Activated CD4-positive, alpha-beta T cell treated with anti-CD3 and anti-CD28 coated beads, Interleukin-2, amount 10 ng/mL, durations not matched to agents 24 days and 14 days (primary cell): ENCODE measurements at places on chromosomes 6 and 20. TPM values are rescaled to one million over a fixed set of nuclear protein-coding genes. Genes with fewer than 3 reads are reported as not detected.

DNA sequence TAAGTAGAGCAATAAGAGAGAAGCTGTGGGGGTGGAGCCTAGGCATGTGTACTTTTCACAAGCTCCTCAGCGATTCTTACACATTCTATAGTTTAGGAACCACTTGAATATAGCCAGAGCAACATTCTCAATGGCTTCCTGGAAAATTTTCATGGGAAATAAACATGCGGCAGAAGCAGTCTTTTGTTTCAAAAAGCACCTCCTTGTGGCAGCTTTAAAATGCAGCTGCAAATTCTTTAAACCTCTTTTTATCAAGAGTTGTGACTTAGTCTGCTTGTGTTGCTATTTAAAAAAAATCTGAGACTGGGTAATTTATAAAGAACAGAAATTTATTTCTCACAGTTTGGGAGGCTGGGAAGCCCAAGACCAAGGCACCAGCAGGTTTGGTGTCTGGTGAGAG lies 23.8 kb downstream of the NKX2-2 start:
- DNase-seq, result no peak

GRCh38 chr6:6469074-6469473 lies 119.4 kb upstream of the LY86 start:
- DNase-seq, result no peak

GRCh38 chr6:125149256-125150144 lies 4.1 kb upstream of the TPD52L1 start:
- DNase-seq, result no peak

DNA sequence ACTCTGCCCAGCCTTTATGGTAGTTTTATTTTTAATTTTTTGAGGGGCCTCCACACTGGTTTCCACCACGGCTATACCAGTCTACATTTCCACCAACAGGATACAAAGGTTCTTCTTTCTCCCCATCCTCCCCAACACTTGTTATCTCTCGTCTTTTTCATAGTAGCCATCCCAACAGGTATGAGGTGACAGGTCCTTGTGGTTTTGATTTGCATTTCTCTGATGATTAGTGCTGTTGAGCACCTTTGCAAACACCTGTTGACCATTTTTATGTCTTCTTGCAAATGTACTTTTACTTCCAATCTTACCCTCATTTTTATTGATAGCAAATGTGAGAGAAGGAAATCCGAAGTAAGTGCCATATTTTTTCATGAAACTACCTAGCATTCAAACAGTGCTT lies 195.4 kb upstream of the PREP start:
- no peak for DNase-seq

DNA sequence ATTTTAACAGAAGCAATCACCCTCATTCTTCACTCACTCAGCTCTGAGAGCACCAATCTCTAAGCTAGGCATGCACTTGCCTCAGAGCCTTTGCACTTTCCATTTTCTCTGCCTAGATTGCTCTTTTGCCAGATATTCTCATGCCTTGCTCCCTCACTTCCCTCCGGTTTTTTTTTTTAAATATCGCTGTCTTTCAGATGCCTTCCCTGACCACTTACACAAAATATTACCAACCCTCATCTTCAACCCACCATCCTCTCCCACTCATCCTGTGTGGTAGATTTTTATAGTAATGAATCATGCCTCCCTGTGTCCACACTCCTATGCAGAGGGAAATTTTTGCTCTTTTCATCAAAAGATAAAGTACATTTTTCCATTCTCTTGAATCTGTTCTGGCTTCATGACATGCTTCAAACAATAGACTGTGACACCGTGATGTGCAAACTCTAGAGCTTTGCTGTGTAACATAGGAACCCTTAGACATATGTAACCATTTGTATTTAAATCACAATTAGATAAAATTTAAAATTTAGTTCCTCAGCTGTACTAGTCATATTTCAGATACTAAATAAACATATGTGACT lies 437.1 kb downstream of the UTRN start:
- DNase-seq, result no peak

Gene SYTL3
- 102 and 106 TPM in 2 replicates for total RNA-seq

Gene FUT9
- not detected in 2 replicates for total RNA-seq

Gene TFAP2A
- not detected in 2 replicates for total RNA-seq
